NCI-H1436 treated with DMSO at 0.1 percent for 48 hours (cell line): ENCODE measurements at places on chromosomes 3 and 15.

GRCh38 chr3:11535243-11535960 is 108.3 kb downstream of the VGLL4 start:
- no peak for DNase-seq

DNA sequence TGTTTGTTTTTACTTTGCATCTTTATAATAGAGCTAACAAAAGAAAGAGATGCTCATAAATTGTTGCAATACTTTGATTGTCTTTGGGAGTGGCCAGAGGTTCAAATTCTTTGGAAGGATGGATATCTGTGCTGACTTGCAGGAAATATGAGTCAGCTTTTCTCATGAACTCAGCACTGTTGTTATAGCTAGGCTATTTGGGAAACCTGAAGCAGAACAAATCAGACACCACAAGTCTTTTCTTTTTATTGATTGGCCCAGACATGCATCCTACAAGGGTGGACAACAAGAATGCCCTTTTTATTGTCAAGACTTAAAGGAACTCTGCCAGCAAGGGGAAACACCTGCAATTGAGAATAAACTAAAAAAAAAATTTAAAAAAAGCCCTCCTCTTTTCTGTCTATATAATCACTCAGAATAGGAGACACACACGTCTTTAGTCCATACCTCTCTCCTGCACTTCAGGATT is 4.6 kb upstream of the DENND4A start:
- DNase-seq: no peak

- DNase-seq: no peak
These were observed 101.4 kb upstream of the TRIM42 start for GRCh38 chr3:140576449-140576848.

DNA sequence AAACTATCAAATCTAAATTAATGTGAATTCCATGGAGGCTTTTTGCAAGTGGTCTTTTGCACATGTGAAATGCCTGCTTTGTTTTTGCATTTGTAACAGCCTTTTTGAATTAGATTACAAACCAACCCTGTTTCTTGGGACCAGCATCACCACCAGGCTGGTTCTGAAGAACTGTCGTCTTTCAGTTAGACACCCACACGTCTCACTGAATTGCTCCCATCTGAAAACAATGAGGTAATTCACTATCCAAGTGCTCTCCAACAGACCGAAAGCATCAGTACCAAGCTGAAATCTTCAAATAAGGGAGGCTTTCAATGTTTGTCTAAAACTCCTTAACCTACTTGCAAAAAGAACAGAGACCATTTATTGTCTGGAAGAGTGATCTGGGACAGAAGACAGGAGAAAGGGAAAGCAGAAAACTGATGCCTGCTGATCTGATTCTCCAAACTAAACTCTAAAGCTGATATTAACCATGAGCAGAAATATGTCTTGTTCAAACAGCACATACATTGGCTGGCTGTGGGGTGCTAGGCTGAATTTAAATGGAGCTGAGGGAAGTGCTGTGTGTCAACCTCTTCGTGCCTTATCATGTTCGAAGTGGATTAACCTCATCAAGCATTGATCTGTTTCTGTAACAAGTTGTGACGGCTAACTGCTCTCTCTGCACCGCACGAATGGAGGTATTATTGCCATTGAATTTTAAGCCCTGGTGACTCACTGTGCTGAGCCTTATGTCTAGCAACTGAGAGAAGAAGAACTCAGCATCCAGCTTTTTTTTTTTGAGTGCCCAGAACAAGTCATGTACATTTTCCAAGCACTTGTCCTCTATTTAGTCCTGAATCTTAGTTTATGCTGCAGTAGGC is 213.7 kb upstream of the P2RY1 start:
- no peak for DNase-seq

DNA sequence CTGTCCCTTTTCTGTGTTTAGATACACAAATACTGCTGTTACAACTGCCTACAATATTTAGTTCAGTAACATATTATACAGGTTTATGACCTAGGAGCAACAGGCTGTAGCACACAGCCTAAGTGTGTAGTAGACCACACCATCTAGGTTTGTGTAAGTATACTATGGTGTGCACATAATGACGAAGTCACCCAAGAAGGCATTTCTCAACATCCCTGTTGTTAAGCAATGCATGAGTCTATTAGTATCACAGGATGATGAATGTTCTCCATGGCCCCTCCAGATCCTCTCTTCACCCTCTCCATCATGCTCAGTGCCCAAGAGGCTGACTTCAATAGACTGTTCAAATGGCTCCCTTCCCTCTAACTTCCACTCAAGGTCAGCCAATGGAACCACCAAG is 14.6 kb upstream of the SEC62 start:
- no peak for DNase-seq

DNA sequence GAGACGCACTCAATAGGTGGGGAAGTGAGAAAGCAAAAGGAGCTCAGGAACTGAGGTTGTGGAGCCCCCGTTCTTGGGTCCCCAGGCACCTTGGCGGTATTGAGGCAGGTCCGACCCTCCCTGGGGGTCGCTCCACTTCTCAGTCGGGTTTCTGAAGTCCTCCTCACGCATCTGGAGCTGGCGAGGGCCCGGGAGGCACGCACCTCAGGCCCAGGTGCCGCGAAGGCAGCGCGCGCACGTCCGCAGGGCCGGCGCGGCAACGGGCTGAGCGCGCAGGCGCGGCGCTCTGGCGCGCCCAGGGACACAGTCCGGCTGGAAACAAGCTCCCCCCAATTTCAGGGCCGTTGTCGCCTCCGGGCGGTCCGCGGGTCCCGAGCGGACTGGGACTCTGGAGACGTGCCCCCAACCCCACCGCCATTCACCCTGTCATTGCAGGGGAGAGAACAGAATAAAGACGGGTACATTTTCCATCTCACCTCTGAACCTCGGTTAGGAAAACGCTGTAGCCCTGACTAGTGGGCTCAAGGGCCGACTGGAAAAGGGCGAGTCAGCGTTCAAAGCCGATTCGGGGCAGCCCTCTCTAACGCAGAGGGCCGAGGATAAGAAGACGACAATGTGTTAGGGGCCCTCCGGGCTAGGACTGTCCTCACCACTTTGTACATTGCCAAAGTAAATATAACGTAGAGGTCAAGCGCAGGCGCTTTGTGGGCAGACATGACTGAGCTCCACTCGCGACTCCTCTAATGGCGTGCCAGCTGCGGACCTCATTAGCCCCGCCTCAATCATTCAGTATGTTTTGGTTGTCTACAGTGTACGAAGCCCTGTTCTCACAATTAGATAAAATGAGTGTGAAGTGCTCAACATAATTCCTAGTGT is at the start of gene ZNF770:
Gene ZNF770, minus strand, starts transcription at position 261 of the 876 bp plus-strand sequence. CDS start 4,853 bp downstream, outside the sequence.
- peak; percentile 1 for DNase-seq

DNA sequence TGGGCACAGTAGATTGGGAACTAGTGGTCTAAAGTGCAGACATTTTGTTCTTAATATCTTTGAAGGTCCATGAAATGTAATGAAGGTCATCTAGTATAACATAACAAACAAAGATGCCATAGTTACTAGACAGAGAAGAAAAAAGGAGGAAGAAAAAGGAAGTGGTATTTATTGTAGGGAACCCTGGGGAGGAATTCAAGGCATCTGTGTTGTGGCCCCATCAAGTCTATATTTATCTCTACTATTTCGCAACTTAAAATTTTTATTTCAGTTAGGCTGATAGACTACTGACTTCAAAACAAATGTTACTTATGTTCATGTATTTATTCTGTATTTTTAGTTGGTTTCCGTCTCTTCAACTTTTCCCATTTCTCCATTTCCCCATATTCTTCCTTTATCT is 48.9 kb upstream of the ZDHHC23 start:
- DNase-seq: no peak

DNA sequence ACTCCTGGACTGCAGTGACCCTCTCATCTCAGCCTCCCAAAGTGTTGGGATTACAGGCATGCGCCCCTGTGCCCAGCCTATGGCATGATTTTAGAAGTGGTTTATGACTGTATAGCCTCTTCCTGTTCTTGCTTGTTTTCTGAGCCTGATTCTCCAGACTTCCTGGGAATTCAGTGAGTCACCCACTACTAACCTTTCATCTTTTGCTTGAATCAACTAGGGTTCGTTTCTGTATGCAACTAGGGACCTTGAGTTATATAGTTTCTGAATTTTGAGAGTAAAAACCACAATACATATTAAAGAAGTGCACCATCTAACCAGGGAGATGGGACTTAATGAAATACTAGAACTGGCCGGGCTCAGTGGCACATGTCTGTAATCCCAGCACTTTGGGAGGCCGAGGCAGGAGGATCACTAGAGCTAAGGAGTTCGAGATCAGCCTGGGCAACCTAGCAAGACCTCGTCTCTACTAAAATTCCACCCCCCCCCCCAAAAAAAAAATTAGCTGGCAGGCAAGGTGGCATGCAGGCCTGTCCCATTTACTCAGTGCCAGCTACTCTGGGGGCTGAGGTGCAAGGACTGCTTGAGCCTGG is 76.0 kb downstream of the ZNF609 start:
- DNase-seq: no peak

DNA sequence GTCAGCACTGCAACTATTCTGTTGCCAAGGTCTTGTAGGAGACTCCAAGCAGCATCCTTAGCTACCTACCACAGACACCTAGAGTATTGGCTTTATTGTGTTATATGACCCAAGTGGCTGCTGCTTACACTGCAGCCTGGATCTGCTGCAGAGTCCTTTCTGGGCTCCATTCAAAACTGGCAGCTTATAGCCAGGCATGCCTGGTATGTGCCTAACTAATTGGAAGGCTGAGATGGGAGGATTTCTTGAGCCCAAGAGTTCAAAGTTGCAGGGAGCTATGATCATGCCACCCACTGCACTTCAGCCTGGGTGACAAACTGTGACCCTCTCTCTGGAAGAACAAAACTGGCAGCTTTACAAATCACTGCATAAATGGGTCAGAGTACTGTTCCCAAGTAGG is 8.6 kb downstream of the NDUFB4 start:
- DNase-seq: no peak

DNA sequence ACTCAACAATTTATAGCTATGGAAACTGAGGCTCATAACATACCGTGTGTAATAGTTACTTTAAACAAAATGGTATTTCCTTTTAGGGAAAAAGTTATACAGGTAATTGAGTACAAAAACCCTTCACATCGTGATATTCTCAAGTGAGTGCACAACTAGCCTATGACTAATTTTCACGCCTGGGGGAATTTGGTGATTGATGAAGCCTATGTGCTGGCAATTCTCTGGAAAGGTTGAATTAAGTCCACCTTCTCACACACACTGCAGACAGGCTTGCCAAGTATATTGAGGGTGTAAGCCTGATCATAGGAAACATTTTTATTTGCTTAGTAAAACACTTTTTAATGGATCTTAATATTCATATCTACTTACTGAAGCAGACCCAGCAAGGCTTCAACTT is 41.3 kb upstream of the ROBO2 start:
- DNase-seq: no peak

GRCh38 chr3:194623449-194624290 is 9.5 kb downstream of the TMEM44 start:
- no peak for DNase-seq

DNA sequence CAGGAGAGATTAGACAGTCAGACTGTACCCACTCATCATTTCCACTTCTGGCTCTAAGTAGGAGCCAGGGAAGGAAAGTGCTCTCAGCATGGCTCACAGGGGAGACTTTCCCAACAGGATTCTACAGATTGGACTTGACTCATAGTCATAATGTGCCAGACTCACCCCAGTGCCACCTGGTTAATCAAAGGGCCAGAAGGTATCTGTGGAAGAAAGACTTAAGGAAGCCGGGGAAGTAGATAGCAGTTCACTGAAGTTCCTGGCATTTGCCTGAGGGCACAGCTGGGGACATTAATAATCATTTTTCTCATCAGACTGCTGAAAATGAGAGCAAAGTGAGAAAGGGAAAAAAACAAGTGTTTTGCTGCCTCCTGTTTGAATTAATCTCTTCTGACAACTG is 717.5 kb downstream of the TUSC7 start:
- no peak for DNase-seq

GRCh38 chr15:85284497-85284896 is 95.9 kb upstream of the AKAP13 start:
- no peak for DNase-seq

DNA sequence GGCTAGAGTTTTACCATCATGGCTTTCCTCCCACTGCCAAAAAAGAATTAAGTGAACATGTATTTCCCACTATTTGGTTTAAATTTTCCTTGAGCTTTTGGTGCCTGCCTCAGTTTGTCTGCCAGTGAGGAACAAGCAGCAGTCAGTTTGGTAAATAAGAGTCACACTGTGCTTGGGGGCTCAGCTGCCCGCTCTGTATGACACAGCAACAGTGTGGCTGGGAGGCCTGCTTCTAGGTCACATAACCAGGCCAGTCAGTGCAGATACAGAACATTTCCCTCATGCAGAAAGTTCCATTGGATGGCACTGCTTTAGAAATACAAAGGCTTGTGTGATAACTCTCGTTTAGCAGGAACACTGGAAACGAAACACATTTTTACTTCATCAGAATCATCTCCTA is 25.7 kb downstream of the FYCO1 start:
- DNase-seq: no peak

DNA sequence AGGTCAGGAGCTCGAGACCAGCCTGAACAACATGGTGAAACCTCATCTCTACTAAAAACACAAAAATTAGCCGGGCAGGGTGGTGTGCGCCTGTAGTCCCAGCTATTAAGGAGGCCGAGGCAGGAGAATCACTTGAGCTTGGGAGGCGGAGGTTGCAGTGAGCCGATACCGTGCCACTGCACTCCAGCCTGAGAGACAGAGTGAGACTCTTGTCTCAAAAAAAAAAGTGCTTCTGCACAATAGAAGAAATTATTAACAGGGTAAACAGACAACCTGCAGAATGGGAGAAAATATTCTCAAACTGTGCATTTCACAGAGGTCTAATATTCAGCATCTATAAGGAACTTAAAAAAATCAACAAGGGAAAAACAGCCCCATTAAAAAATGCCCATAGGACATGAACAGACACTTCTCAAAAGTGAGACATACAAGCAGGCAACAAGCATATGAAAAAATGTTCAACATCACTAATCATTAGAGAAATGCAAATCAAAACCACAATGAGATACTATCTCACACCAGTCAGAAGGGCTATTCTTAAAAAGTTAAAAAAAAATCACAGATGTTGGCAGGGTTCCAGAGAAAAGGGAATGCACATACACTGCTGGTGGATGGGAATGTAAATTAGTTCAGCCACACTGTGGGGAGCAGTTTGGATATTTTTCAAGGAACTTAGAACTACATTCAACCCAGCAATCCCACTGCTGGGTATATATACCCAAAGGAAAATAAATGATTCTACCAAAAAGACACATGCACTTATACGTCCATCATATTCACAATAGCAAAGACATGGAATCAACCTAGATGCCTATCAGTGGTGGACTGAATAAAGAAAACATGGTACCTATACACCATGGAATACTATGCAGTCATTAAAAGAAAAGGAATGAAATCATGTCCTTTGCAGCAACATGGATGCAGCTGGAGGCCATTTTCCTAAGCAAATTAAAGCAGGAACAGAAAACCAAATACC is 75.5 kb downstream of the MSL2 start:
- DNase-seq: no peak
